Kidney (tissue), 22 donors: ENCODE measurements at places on chromosomes 1 and 21. TPM values are rescaled to one million over a fixed set of nuclear protein-coding genes. Genes with fewer than 3 reads are reported as not detected.
A peak's percentile ranks its signal among the peaks of the same experiment; 100 is the strongest.

DNA sequence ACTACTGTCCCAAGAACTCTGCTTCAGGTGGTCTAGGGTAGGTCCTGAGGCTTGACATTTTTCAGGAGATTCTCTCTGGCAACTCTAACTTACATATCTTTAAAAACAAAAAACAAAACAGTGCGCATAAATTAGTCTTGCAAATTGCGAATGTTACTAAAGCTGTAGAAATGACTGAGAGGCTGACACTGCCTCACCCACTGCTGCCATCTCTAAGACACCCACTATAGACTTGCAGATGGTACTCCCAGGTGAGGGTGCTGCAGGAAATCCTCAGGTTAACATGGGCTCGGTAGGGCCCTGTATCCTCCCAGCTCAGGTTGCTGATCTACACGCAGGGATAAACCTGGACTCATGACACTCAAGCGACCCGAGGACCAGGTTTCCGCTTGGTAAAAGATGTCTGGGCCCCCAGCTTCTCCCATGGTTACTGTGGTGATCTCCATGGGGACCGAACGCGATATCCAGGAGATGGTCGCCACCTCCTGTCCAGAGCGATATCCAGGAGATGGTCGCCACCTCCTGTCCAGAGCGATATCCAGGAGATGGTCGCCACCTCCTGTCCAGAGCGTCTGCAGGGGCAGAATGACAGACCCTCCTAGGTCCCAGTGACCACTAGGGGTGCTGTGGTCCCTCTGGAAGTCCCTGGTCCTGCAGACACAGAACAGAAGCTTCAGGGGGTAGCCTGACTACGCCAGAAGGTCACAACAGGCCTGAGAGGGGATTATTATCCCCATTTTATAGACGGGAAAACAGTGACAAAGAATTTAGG is 16.2 kb upstream of the LY9 start:
- DNase-seq = no peak

Gene MTARC1
- 11.0 TPM for total RNA-seq

DNA sequence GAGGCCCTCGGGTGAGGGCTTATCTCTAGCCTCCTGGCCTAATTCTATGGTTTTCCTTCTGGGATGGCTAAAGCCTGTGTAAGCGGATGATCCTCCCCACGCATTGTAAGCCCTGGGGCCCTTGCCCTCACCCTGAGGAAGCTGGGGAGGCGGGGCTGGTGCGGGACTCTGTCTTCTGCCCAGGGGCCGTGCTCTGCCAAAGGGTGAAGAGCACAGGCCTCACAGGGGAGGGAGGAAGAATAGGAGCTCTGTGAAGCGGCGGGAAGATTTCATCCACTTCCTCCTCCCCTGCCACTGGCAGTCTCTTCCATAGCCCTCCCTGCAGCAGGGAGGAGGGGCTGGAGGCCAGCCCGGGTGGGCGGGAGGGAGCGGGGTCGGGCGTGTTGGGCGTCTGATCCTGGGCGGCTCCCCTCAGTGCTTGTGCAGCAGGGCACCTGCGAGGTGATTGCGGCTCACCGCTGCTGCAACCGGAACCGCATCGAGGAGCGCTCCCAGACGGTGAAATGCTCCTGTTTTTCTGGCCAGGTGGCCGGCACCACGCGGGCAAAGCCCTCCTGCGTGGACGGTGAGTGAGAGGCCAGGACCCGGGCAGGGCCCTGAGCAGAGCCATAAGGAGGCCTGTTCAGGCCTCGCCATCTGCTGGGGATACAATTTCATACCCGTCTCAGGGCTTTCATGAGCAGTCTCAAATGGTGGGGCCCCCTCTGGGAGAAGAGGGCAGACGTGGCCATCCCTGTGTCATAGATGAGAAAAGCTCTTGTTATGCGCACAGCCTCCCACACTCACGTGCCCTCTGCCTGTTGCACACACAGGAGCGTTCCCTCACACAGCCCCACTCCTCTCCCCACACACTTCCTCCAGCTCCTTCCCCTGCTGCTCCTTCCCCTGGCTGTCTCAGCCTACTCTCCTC is 7.7 kb upstream of the PPM1J start:
- peak; percentile 77 for DNase-seq

GRCh38 chr1:66617362-66618184 is 83.6 kb downstream of the SGIP1 start:
- DNase-seq = no peak

GRCh38 chr1:214584805-214585766 is 17.9 kb upstream of the CENPF start:
- peak; percentile 81 for DNase-seq

- DNase-seq = no peak
Observed at GRCh38 chr1:12015001-12015491, 4.3 kb upstream of the MIIP start.

Gene SEC16B
- total RNA-seq = 4.8 TPM

DNA sequence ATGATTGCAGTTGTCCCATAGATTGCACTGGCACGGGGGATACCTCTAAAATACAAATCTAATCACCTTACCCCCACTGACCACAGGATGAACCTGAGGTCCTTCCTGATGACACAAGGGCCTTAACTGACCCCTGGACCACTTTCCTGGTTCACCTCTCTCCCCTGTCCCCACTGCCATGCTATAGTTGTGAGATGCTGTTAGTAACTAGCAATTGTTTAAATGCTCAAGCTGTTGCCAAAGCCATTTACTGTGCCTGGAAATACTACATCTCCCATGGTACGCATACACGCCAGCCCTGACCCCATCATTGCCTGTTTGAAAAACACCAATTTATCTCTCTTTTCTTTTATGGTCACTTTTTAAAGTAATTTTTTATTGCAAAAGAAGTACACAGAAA is 29.1 kb upstream of the RGS8 start:
- DNase-seq = no peak

DNA sequence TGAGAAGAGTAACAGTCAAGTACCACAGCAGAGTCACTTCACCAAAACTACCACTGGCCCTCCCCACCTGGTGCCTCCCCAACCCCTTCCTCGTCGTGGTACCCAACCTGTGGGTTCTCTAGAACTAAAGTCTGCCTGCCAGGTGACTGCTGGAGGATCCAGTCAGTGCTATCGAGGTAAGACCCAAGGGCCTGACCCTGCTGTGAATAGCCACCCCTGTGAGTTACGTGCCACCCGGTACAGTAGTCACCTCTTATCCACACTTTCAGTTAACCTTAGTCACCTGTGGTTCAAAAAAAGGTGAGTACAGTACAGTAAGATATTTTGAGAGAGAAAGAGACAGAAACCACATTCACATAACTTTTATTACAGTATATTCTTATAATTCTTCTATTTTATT is 16.5 kb downstream of the TTF2 start:
- DNase-seq = no peak

DNA sequence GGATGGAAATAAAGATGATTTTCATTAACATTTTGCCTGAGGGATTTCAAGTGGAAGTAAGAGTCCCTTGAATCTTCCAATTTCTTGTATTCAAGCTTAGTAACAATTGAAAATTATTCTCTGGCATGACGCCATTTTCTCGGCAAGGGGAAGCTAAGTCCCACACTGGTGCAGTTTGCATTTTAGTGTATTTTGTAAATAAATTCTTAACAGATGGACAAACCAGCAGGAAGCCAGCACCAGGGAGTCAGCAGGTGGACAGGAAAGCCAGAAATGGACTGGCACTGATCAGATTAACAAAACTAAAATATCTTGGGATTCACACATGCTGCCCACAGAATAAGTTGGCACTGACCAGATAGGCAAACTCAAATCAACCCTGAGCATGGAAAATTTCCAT is 311.3 kb downstream of the LRRIQ3 start:
- no peak for DNase-seq

GRCh38 chr1:100972185-100972584 is 53.4 kb downstream of the DPH5 start:
- DNase-seq = no peak

Gene DIO1
- total RNA-seq = 2.9 TPM

- DNase-seq = no peak
Observed at GRCh38 chr1:167718914-167719691, 2.7 kb upstream of the MPZL1 start.

Gene TGFB2
- 12.2 TPM for total RNA-seq

DNA sequence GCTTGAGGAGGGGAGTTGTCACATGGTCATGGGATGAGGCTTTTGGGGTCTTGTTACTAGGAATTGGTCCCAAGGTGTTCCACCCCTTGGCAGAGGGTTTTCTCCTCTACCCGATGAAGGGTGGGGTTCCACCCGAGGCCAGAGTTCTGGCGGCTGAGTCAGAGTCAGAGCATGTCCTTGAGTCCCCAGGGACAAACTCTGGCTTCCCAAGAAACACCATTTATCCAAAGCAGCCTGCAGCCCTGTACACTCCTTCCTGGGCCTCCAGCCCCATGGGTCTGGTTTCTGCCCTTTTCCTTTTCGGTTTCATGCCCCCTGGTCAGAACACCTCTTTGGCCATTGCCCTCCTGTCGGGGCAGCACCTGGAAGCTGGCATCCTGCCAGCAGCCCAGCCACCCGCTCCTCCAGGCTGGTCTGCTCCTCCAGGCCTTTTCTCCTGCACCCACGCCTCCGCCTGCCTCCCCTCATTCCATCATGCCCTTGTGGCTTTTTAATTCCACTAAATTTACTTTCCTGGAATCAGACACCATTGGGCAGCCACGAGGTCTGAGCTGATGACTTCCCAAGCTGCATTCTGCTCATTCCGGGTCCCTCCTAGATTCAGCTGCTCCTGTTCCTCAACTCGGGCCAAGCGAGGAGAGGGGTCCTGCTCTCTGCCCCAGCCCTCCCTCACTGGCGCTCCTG is 301.7 kb upstream of the VAMP3 start:
- peak; percentile 83 for DNase-seq

- DNase-seq = no peak
Observed at GRCh38 chr1:207494171-207494570, 1.8 kb upstream of the CR1 start.

- DNase-seq = no peak
Observed at GRCh38 chr1:116819081-116819480, 64.9 kb downstream of the CD2 start.

- no peak for DNase-seq
Observed at GRCh38 chr1:94067196-94067595, 53.8 kb downstream of the ABCA4 start.

GRCh38 chr1:156547982-156548381 is 24.4 kb downstream of the IQGAP3 start:
- no peak for DNase-seq

Gene CFHR1
- 22.0 TPM for total RNA-seq

GRCh38 chr1:64059556-64059955 is 143.9 kb upstream of the UBE2U start:
- DNase-seq = no peak

Gene RHEX
- total RNA-seq = 39.5 TPM

- no peak for DNase-seq
Observed at GRCh38 chr1:2050461-2050792, 216 bp downstream of the PRKCZ start.

DNA sequence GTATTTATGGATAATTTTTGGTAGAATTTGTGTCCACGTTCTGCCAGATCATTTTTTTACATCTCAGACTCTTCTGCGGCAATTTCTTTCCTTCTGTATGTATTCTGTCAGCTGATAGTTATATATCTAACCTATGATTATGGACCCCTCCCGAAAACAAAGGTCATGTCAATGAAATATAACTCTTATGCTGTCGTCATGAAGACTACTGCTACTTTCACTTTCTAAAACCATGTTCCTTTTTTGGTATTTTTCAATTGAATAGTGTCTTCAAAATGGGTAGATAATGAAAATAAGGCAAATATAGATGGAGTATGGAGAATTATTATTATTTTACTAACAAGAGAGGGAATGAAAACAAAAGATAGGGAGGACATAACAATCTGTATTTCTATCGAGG is 3.2 kb downstream of the ANGPTL1 start:
- DNase-seq = no peak

- no peak for DNase-seq
Observed at GRCh38 chr1:64963466-64963865, 2.9 kb downstream of the JAK1 start.

GRCh38 chr21:19833082-19833481 is 1165.1 kb upstream of the NCAM2 start:
- no peak for DNase-seq

Gene AADACL4
- 0.16 TPM for total RNA-seq

DNA sequence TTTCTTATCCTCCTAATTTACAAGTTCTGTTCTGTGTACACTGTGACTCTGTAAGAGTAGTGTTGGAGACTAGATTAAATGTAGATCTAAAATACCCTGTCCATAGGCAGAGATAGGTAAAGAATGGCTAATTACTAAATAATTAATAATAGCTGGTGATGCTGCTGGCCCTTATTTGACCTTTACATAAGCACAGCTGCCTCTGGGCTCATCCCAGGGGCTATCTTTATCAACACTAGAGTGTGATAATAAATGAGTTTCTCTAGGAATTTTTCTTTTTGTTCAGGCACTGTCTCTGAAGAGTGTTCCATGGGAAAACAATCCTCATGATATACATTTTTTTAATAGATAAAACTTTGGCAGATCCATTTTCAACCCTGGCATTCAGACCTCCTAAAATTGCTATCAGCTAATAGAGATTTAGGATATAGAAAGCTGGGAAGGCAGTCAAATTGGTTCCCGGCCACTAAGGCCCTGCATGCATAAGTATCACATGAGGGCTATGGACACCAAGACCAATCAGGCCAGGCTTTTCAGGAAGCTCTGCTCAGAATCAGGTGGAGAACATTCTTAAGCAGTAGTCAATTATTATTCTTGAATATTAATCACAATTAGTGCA is 107.2 kb downstream of the ROR1 start:
- no peak for DNase-seq

Gene TMEM200B
- 8.6 TPM for total RNA-seq

Gene SELL
- 9.8 TPM for total RNA-seq

Gene FNDC5
- total RNA-seq = 0.35 TPM

Gene CYP4A11
- total RNA-seq = 23.0 TPM

- DNase-seq = no peak
Observed at GRCh38 chr1:94111879-94112278, 9.1 kb downstream of the ABCA4 start.

Gene RAB3B
- 0.72 TPM for total RNA-seq

DNA sequence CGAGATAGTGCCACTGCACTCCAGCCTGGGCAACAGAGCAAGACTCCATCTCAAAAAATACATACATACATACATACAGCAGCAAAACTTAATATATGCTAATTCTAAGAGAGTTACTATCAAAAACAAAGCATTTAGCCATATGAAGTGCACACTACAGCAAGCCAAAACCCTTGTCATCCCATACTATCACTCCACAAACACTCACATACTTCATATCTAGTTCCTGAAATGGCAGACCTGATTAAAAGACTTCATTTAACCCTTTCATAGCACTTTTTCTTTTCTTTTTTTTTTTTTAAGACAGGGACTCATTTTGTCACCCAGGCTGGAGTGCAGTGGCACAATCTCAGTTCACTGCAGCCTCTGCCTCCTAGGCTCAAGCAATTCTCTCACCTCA is 65.6 kb downstream of the COP1 start:
- no peak for DNase-seq

Gene URB2
- total RNA-seq = 8.3 TPM

- DNase-seq = no peak
Observed at GRCh38 chr21:27400045-27400444, 433.2 kb upstream of the ADAMTS5 start.

Gene PRR9
- total RNA-seq = not detected

DNA sequence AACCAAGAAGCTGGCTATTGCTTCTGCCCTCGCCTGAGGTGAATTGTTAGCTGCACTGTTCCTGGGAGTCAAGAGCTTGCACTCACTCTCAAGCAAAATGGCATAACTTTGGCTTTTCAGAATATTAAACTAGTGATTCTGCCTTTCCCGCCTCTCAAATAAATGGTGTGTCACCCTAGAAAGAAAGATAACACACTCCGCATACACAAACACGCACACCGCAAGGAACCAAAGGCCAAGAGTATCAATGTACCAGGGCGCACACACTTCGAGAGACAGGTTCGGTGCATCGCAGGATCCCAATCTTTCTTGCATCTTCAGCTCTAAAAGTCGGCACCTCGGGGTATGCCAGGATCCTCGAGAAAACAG is 470 bp upstream of the RTCA start:
- no peak for DNase-seq

Gene JAM2
- total RNA-seq = 12.0 TPM
